ENCODE measurements at places on chromosomes 12 and 14.
A peak's percentile ranks its signal among the peaks of the same experiment; 100 is the strongest.

- no peak for DNase-seq
Measured at GRCh38 chr14:26389646-26390508, 208.0 kb downstream of the NOVA1 start.

DNA sequence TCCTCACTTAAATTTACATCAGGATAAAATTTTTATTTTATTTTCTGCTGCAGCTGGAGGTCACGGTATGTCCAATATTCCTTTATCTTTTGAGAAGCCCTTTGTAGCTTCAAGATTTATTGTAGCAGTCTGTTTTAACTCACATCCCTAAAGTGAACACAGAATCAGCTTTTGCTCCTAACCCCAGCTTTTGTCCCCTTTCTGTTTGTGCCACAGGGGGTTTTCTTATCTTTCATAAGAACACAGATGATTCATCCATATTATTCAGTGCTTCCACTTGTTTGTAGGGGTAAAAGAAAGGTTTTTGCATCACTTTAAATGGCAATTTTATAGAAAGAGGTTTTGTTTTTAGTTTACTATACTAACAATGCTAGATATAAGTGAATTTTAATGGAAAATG, 21.8 kb upstream of the PIK3C2G start:
- DNase-seq: no peak

DNA sequence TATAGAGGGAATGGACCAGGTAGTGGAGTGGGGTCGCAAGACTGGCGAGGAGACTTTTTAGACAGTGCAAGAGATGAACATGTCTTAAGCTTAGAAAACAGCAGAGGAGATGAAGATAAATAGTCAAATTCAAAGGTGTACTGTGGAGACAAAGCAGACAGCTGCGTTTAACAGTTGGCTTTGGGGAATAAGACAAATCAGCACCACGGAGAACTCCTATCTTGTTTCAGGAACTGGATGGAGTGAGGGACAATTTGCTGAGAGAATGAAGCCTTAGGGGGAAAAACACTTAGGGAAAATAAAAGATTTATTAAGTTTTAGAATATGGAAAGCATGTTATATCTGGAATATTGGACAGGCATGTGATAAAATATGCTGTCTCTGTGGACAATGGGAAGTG, 458.8 kb downstream of the GLT1D1 start:
- DNase-seq: no peak

DNA sequence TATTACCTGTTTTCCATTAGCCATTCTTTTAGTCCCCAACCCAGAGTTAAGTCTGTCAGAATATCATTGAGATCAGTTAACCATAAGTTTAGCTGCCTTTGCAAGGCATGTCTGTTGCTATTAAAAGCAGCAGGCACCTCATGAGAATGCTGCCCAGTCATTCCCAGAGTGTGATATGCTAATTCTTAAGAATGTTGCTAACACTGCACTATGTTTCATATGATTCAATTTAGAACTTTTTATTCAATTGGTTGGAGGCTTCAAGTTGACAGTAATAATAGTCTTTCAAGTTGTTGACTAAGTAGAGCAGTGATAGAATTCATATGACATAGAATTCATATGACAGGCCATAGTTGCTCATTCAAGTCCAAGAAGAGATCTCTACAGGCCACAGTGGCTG, 292.3 kb downstream of the FUT8 start:
- no peak for DNase-seq

GRCh38 chr14:57205938-57206337, 62.8 kb downstream of the EXOC5 start:
- DNase-seq: no peak

GRCh38 chr14:68633131-68633991, 159.5 kb downstream of the ZFP36L1 start:
- no peak for DNase-seq

DNA sequence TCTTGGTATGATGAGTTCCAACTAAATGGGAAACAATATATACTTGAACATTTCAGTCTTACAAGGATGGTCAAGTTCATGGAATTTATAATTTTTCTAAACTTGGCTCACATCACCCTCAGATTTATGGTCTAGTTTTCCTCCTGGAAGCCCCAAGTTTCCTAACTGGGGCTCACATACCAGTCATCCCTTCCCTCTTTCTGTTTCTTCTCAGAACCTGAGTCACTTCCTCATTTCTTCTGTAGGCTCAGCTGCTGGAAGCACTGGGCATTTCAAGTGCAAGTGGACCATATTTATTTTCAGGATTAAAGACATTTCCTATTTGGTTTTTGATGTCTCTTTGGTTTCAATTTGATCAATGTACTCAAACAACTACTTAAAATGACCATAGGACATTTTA, 55.4 kb downstream of the GRIP1 start:
- DNase-seq: no peak

- DNase-seq: no peak
Measured at GRCh38 chr14:66046035-66046434, 440.1 kb upstream of the CCDC196 start.

DNA sequence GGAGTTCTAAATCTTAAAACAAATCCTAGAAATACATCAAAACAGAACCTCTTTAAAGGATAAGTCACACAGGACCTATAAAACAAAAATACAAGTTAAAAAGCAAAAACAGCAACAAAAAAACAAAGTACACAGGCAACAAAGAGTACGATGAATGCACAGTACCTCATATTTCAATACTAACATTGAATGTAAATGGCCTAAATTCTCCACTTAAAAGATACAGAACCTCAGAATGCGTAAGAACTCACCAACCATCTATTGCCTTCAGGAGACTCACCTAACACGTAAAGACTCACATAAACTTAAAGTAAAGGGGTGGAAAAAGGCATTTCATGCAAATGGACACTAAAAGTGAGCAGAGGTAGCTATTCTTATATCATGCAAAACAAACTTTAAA, 172.2 kb upstream of the AMIGO2 start:
- DNase-seq: no peak

GRCh38 chr12:65832217-65832616, 7.9 kb downstream of the HMGA2 start:
- no peak for DNase-seq

- DNase-seq: peak; percentile 58
Measured at GRCh38 chr12:70637303-70638085, at the start of gene PTPRB. Gene PTPRB (minus strand): TSS chr12:70637429. CDS start chr12:70637395, 34 bp downstream.

GRCh38 chr12:92495108-92495507, 207.7 kb upstream of the PLEKHG7 start:
- DNase-seq: no peak

DNA sequence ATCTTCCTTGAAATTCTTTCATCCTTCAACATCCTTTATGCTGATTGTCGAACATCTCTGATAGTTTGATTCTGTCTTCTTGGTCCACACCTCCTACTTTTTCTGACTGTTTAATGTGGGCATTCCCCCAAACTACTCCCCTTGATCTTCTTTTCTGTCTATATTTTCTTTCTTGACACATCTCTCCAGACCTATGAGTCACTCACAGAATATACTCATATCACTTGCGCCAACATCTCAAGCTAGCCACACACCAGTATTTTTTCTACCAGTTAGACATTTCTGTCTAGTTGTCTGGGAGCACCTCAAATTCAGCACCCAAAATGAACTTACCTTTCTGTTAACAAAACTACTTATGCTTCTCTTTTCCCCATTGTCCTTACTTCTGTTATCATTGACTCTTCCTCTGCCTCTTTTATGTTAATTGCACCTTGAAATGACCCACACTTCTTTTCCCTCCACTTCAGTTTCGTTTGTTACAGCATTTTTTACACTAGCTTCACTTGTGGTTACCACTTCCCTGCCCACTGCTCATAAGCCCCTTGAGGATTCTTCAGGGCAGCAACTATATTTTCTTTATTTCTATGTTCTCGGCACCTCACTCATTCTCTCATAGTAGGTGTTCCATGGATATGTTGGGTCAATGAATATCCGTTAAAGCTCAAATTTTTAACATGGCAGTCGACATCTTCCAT, 33.5 kb downstream of the TSHR start:
- no peak for DNase-seq

GRCh38 chr14:103543721-103544387, 14.9 kb downstream of the TRMT61A start:
- no peak for DNase-seq

DNA sequence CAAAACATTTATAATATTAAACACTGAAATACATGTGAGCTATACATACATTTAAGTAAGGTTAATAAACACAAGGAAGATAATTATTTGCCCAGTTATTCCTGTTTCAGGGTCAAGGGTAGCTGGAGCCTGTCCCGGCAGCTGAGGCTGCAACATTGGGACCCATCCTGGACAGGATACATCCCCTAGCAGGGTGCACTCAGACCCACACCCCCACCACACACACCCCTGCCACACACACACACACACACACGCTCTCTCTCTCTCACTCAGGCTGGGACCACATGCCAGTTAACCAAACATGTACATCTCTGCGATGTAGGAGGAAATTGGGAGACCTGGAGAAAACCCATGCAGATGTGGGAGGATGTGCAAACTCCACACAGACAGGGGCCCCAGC, 112.6 kb upstream of the TMCC3 start:
- no peak for DNase-seq

DNA sequence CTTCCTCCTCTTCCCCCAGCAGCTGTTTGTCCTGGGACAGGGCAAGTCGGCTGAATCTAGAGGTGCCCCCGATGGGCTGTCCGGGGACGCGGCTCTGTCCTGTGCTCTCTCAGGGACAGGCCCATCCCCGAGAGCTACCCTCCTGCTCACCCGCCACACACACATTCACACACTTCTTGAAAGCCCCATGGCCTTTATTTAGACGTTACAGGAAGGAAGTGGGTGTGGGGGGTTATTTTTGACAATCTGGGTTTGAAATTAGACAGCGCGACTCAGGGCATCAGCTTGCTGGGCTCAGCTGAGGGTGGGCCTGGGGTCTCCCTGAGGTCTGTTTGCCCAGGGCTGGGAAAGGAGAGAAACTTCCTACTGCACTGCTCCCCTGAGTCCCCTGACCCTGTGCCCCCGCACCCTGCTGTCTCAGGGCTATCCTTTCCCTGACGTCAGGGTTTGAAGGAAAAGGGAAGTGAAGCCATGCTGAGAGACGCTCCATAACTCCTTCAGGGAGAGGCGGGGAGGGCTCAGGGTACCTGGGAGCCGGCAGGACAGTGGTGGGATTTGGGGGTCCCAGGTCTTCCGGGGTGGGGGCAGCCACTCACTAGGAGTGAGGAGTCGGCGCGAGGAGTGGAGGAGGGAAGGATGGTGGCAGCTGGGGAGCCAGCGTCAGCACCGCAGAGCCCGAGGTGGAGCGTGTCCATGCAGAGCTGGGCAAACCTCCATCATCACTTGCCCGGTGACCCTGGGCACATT, 8.1 kb downstream of the PTPN6 start:
- DNase-seq: no peak

GRCh38 chr12:102472496-102472895, 7.9 kb downstream of the IGF1 start:
- DNase-seq: no peak

GRCh38 chr12:26622601-26623000, 210.4 kb downstream of the ITPR2 start:
- DNase-seq: no peak

Data from NCI-H1105 (cell line).